BJ (cell line): ENCODE measurements at places on chromosomes 7 and 10.
A peak's percentile ranks its signal among the peaks of the same experiment; 100 is the strongest.

DNA sequence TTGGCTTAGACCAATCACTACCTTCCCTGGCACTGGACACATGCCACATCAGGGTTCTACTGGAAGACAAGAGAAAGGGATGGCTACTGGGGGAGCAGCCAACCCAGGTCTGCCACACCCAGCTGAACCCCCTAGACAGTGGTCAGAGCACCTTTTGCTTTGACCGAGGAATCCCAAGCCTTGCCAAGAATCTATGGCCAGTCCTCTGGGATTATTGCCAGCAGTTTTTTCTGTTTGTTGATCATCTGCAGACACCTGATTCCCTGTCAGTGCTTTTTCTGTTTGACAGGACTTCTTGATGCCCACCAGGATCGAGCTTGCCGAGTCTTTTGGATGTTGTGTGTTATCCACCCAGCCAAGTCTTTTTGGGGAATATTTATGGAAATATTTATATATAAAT, 476.2 kb upstream of the GALNT17 start:
- no peak for DNase-seq

DNA sequence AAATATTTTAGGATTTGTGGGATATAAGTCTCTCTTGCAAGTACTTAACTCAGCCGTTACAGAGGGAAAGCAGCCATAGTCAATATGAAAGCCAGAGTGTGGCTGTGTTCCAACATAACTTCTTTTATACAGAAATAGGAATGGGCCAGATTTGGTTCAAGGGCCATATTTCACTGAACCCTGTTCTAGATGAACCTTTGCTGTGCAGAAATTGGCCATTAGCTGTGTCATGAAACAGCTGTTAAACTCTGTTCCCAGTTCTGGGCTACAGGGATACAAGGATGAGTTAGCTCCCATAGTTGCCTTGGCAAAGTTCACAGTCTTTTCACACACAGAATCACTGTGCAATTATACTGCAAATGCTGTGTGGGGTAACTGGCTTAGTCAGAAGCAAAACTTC, 213.9 kb upstream of the LRRN3 start:
- DNase-seq, result no peak

- DNase-seq, result no peak
These were observed 326.1 kb downstream of the GALNT17 start for GRCh38 chr7:71457846-71458590.

DNA sequence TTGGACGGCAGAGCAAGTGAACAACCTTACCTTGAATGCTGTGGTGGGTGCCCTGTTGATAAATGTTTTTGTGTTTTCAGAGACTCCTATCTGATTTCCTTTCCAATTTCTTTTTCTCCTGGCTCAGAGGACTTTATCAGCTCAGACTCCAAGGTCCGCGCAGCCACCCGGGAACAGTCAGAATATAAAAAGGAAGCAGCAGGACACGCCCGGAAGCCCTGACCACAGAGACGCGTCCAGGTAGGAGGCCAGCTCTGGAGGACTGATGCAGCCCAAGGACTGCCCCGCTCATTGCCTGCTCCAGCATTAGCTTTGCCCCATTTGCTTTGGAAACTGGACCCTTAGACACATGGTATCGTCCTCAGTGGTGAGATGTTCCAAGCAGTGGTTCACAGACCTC, 61.3 kb downstream of the TACC2 start:
- no peak for DNase-seq

DNA sequence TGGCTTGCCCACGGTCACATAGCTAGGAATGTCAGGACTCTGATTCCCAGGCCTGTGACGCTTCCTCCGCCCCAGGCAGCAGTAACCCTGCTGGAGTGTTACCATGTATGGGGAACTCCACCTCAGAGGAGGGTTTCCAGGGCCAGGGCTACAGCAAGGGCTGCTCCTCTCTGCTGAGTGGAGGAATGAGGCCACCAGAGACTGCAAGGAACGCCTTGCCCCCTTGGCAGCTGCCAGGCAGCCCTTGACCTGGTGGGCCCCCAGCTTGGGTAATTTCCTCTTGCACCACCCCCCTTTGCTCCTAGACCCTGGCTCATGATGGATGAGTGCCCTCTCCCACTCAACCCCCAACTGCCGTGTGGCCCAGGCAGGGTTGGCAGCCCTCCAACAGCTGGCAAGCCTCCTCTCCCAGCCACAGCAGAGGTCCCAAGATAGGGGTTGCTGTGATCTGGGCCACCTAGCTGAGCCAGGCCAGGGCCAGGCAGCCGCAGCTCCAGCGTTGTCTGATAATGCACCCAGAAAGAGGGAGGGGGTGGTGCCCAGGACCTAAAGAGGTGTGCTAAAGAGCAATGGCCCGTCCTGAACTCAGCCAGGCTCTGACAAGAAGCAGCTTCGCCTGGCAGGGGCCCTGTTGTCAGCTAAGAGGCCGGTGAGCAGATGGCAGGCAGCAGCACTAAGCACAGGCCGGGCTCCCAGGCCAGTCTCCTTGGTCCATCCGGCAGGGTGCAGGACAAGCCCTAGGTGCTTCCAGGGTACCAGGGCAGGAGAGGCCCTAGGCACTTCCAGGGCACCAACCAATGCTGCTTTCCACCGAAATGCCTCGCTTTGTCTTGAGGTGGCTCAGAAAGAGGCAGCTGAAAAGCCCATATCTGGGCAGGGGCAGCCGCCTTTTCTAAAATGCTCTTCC, 35.4 kb downstream of the DRGX start:
- DNase-seq, result no peak

- no peak for DNase-seq
These were observed 1.4 kb upstream of the TSPAN15 start for GRCh38 chr10:69449841-69450240.

- no peak for DNase-seq
These were observed 32.0 kb downstream of the AMZ1 start for GRCh38 chr7:2720024-2720423.

- no peak for DNase-seq
These were observed 38.1 kb downstream of the KIAA1549 start for GRCh38 chr7:138943061-138943460.

DNA sequence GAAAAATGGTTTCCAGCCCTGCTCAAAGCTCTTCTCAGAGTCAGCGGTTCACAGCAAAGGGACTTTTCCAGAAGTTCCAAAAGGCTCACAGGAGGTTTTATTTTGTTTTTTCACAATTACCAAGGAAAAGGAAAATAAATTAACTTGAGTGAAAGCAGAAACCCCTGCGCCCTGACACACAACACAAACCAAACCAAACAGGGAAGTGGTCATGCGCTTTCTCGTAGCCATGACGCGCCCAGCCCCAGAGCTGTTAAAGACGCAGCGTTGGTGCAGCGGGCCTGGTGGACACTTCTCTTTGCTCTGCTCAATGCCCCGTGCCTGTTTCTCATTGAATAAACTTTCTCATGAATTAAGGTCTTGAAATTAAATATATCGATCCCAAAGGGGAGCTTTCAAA, 134.4 kb upstream of the LYZL2 start:
- DNase-seq, result no peak

GRCh38 chr7:124403587-124403986, 362.0 kb downstream of the GPR37 start:
- no peak for DNase-seq

DNA sequence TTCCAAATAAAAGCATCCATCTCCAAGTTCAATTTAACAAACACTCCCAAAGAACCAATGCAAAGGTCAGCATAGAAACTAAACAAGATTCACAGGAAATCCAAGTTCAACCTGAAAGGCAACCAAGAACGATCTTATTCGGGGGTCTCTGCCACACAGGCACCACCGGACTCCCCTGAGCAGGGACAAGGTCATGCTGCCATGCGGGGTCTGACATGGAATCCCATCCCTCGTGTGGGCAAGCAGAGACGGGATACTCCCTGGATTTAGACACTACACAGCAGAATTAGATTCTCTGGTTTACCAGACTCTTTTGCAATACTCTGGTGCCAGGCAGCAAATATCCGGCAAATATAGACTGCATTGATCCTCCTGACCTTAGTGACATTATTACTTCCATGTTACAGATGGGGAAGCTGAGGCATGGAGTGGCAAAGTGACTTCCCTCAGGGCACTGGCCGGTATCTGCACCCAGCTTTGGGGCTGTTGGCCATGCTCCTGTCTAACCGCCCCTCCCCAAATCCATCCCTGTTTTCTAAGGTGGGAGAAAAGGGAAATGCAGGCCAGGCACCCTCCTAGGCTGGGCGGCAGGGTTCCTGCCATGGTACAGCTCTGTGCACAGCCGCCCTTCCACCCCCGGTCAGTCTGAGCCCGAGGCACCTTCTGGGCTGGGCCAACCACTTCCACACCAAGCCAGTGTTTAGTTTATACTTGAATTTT, 111.8 kb downstream of the VIPR2 start:
- DNase-seq, result no peak

DNA sequence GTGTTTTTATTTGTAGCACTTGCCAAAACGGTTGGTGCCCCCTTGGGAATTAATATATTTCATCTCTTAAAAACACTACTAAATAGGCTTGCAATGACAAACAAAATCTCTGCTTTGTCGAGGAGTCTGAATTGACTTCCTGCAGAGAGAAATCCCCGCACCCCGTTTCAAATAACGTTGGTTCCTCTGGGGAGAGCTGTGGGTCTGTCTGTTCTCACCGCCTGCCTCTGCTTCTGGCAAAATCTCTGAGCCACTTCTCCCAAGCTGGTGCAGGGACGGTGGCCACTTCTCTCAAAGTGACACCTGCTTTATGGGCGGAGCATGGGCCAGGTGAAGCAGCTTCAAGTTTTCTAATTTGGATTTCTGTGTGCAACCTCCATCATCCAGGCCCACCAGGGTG, 186.3 kb upstream of the ADARB2 start:
- DNase-seq, result no peak

DNA sequence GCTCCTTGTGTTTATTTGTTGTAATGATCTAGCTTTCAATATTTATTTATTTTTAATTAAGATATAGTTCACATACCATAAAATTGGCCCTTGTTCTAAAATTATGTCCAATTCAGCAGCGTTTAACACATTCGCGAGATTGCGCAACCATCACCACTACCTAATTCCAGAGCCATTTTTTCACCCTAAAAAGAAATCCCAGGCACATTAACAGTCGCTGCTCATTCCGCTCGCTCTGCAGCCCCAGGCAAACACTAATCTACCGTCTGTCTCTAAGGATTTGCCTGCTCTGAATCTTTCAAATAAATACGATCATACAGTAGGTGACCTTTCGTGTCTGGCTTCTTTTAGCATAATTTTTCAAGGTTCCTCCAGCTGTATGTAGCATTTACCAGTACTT, 616.7 kb downstream of the CALN1 start:
- DNase-seq, result no peak

DNA sequence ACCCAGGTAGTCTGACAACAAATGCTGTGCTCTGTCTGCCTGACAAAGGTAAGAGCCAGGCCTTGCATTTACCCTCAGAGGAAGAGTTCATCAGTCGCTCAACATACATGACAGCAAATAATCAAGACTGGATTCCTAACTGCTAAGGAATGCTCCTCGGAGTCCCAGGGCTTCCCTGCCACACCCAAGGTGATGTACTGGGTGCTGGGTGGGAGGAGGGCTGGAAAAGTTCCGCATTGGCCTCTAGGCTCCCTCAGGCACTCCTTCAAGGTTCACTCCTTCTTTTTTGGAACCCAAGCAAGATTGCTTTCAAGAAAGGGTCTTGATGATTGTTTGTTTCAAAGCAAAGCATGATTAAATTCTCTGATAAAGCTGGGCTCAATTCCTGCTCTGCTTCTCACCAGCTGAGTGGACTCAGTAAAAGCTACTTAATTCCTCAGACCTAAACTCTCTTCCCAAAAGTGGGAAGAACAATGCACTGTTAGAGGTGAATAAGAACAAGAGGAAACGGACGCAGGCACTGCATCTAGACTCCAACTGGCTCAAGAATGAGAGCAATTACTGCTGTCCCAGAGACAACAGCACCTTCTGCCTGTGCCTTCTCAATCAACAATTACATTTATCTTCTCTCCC, 173.5 kb downstream of the ELMO1 start:
- no peak for DNase-seq

- no peak for DNase-seq
These were observed 112.7 kb downstream of the MTERF1 start for GRCh38 chr7:91767820-91768219.

DNA sequence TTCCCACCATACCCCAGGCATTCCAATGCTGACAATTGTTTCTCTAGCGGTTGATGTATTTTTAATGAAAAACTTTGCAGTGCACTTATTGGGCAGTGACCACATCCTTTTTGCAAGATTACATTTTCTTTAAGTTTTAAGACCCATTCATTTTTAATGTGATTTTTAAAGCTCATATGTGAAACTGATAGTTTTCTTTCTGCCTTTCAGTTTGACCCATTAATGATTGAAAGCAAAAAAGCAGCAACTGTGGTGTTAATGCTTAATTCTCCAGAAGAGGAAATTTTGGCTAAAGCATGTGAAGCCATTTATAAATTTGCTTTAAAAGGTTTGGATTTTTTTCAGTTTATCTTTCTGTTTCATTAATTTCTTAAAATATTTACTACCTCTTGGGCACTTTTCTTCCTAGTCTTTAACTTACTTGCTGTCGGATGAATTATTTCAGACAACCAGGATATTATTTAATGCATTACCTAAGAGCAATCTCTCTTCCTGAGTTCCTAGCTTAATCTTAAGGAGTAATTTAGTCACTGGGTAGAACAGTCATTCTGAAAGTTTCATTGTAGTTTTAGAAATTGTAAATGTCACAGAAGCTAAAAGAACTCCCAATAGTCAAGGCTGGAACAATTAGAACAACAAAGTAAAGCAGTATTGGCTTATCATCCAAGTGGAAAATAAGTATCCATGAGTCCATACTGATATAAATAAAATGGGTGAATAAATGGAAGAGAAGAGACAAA, 18.3 kb downstream of the ARMC3 start:
- no peak for DNase-seq

GRCh38 chr10:80609331-80609730, 71.6 kb downstream of the SH2D4B start:
- no peak for DNase-seq

DNA sequence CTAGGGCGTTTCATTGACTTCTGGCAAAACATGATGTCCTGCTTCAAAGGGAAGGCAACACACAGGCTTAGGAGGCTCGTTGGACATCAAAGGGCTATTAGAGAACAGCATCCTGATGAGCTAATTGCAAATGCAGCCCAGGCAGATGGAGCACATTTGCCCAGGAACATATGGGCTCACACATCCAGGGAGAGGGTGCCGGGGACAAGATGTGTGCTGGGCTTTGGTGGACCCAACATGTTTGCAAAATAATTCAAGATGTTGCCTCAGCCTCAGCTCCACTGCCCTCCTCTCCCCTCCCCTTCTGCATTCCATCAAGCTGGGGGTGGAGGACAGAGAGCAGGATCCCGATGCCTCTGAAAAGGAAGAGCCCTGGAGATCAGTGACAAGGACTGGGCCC, 217.1 kb upstream of the ZMIZ1 start:
- DNase-seq, result peak; percentile 32

GRCh38 chr7:47374538-47374937, 207.4 kb downstream of the TNS3 start:
- no peak for DNase-seq

- DNase-seq, result no peak
These were observed 4.8 kb upstream of the ANK3 start for GRCh38 chr10:60394446-60394845.

DNA sequence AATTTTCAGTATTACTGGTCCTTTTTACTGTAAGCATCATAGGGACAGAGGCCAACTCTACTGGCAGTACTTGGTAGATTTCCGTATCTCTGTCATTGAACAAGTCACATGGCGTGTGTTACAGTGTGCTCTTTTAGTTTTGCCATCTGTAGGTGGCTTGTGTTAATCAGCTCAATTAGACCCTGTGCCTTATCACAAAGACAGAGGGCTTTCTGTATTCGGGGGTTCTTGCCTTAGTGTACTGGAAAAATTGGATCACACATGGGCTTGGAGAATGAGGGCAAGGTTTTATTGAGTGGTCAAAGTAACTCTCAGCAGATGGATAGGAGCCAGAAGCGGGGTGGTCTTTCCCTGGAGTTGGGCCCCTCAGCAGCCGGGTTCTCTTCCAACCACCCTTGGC, 21.3 kb upstream of the LRGUK start:
- DNase-seq, result no peak
